HT-29 (cell line): ENCODE measurements at places on chromosomes 11 and 22.

DNA sequence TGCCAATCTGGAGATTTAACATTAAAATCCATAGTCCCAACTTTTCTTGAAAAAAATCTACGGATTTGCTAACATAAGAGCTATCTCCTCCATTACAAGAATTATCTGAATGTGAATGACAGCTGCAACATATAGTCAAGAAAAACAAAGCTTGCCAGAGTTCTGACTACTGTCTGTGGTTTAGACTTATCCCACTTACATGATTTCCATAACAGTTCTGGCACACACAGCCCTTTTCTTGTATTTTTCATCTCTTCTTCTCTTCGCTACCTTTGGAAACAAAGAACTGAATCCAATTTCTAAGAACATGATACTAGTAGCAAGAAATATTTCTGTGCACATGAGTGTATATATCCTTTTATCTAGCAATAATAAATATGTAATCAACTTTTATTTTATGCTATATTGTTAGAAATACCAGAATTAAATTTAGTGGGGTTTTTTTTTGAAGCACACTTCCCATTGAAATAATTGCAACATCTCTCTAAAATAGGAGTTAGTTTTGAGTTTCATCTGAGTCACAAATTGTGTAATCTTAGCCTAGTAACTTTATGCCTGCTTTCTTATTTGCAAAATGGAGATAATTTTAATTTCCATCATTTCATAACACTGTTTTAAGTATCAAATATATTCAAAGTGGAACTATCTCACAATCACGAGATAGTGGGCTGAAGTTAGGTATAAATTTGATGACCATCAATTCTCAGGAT lies 1217.6 kb downstream of the JRKL start:
- DNase-seq: no peak

DNA sequence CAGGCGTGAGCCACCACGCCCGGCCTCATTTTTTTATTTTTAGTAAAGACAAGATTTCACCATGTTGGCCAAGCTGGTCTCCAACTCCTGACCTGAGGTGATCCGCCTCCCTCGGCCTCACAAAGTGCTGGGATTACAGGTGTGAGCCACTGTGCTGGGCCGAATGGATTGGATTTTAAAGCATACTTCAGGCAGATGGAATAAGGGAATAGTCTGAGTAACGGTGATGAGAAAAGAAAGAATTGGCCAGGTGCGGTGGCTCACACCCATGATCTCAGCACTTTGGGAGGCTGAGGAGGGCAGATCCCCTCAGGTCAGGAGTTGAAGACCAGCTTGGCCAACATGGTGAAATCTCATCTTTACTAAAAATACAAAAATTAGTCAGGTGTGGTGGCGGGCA lies 2.1 kb upstream of the CBL start:
- DNase-seq: no peak

DNA sequence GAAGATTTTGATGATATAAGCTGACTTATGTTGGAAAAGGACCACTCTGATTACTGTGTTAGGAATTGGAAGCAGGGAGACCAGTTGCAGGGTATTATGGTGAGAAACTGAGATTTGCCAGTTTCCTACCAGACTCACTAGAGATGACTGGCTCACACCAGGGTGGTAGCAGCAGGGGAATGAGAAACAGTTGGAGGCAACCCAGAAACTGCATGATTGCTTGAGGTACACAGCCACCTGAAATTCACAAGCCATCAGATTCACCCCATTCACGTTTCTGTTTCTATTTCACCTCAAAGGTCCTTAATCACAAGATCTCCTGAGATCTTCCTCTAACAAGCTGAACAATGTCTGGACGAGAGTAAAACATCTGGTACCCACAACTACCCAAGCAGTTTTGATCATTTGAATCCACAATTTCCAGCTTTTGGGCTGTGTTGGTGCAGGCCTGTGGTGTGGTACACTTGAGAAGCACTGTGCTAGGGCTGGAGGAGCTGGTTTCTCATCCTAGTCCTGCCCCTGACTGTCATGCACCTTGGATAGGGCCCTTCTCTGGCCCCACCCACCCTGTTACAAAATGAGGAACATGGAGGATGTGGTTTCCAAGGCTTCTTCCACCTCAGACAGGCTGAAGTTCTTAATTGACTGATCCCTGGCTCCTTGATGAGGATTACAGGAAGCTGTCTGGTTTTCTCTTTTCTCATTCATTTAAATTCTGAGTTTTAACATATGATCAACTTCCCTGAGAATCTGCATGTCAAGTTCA lies 233.4 kb downstream of the INSC start:
- DNase-seq: no peak

- DNase-seq: no peak
These were observed 26.1 kb upstream of the SLC25A18 start for GRCh38 chr22:17537155-17537554.

- DNase-seq: peak; percentile 89
These were observed 844 bp downstream of the PCF11 start for GRCh38 chr11:83157594-83158356.

DNA sequence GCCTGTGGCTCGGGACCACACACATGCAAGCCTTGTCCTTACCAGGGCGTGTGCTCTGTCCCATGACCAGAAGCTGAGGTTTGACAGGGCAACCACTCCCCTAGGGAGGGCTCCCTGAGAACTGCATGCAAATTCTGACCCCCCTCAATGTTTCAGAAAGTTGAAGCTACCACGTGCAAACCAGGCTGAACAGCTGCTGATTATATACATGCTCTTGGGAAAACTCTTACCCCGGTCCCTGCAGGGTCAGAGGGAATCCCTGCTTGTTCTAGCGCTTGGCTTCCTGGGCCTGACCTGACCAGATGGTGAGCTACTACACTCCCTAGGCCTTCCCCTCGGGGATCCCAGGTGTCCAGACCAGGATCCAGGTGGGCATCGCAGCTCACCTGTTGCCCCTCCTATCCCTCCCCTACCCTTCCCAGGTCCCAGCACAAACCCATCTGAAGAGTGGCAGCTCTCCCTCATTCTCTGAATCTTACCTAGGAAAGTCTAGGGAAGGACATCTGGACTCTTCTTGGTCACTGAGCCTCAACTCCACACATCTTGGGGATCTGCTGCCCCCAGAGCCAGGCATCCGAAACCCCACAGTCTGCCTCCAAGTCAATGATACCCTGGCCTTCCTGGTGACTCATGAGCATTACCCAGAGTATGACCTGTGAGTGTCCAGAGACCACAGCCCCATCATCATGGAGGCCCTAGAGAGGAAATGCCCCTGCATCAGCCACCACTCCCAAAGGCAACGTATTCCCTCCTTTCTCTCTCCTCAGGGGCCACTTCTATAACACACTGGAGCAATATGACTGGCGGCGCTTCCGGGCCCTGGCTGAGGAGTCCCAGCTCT lies 61.5 kb downstream of the BTG4 start:
- DNase-seq: no peak
